ENCODE measurements at places on chromosomes 12 and 14.
A peak's percentile ranks its signal among the peaks of the same experiment; 100 is the strongest.

GRCh38 chr12:6615802-6616201, 8.6 kb upstream of the CHD4 start:
- no peak for DNase-seq

DNA sequence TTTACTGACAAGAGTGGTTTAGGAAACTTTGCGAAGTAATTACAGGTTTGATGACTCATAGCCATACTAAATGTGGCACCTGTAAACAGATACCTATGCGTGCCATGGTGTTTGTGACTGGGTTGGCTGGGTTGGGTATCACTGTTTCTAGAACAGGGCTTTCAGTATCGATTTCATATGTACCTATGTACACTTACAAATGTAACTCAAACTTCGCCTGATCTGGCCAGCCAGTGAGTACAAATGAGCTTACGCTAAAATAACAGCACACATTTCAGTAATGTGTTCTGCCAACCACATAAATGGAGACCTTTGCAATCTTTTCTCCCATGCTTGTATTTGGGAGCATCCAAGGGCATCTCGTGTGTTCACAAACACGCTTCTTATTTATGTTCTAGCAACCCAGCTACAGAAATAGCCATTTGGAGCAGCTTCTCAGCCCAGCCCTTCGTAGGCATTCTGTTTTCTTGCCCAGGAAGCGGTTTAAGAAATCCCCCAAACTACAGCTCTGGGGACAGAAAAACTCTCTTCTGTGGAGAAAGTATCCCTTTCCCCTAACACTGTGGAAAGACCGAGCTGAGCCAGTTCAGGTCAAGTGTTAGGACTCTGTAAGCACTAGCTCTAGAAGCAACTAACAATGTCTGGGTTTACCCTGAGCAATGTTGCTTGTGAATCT, 42.3 kb upstream of the MDM1 start:
- no peak for DNase-seq

DNA sequence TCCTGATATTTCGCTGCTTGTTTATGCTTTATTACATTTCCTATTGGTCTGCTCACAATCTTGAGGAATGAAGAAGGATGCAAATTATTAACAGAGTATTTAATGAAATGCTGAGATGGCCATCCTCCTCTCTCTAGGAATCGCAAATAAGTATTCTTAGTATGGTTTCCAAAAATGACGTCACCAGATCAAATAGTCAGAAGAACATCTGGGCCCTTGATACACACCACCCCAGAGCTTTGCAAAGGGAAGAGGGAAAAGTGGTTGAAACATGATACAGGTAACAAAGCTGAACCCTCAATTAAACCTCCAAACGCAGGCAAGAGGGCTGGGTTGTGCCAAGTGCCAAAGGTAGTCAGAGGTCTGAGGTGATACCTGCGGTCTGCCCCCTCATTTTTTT, 107.3 kb downstream of the BCL11B start:
- DNase-seq = peak; percentile 82

DNA sequence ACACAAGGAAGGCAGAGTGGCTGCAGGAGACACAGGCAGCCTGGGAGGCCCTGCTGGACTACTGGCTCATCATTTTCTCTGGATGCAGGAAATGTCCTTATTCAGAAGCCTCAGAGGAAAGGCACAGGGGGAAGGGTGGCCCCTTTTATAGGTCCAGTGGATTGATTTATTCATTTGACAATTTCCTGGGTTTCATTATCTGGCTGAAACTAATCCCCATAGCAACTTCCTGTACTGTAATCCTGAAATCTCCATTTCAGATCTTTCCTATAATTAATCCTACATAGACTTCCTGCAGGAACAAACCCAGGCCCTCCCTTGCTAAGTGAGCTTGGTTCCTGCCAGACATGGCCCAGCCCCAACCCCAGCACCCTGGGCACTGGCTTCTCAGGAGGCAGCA, 23.0 kb downstream of the KRT76 start:
- DNase-seq = no peak

GRCh38 chr12:77202457-77203060, 137.2 kb upstream of the E2F7 start:
- no peak for DNase-seq

GRCh38 chr12:123271001-123271668, 521 bp downstream of the CDK2AP1 start:
- DNase-seq = peak; percentile 14

DNA sequence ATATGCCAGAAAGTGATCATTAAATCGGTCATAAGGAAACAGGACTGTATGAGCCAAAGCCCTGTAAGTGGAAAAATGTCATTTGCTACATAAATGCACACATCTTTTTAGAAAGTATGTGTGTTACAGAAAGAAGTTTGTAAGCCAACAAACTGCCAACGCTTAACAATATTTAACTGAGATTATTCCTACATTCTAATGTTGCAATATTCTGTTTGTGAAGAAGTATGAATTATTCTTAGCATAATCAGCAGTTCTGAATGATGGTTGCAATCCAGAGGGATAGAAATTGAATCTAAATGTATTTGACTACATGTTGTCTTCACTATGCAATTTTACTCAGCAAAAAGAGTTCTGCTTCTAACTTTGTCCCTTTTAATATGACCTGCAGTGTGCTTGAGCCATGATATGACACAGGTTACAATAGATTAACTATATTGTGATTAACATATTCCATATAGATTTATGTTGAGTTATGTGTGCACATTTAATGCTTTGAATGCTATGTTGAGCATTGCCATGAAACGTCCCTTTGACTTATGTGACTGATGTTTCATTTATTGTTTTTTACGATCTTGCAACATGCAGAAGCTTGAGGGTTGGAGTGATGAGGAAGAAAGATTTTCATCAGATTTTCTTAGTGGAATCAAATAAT, 66.8 kb upstream of the PTPRQ start:
- DNase-seq = no peak

GRCh38 chr14:72849222-72849621, 44.7 kb downstream of the DPF3 start:
- no peak for DNase-seq

DNA sequence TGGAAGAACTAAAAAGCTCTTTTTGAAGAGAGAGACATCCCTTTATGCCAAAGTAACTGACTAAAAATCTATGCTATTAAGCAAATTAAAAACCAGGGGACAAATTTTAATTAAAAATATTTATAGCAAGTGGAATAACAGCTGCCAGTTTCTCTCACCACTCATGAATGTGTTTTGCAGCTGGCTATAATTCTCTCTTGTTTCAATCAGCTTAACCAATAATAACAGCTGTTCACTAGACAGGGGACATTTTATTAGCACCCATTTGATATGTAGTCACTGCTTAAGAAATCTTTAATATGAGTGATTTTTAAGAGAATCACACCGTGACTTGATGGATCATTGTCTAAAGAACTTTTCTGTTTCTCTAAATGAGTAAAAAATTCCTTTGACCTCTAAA, 34.2 kb upstream of the KRR1 start:
- no peak for DNase-seq

GRCh38 chr12:80778005-80778541, 61.4 kb downstream of the MYF5 start:
- peak; percentile 98 for DNase-seq

DNA sequence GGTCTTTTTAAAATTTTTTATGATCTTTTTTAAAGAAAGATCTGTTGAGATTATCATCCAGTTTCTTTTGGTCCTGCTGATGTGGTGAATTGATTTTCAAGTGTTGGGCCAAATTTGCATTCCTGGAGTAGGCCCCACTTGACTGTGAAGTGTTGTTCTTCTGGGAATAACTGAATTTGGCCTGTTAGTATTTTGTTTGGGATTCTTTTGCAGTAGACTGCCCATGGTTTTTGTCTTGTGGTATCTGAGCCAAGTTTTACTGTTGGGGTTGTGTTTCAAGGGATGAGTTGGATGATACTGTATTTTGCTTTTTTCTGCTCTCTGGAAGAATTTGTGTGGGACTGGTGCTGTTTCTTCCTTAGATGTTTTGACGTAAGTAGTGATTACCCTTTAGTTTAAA, 4.0 kb upstream of the SYCP3 start:
- no peak for DNase-seq

DNA sequence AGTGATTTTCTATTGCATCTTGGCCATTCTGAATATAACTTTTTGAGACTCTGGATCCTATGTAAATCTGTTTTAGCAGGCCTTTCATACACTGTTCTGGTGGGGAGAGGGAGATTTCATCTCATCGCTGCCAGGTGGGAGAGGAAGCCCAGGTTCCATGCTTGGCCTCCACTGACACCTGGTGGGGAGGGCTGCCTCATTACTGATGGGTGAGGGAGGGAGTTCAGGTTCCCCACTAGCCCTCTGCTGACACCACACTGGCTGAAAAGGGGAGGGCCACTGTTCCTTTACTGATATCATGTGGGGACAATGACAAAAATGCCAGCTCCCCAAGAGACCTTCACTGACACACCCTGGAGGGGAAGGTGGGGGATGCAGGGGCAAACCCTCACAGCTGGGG, 2.4 kb upstream of the GALNT8 start:
- no peak for DNase-seq

DNA sequence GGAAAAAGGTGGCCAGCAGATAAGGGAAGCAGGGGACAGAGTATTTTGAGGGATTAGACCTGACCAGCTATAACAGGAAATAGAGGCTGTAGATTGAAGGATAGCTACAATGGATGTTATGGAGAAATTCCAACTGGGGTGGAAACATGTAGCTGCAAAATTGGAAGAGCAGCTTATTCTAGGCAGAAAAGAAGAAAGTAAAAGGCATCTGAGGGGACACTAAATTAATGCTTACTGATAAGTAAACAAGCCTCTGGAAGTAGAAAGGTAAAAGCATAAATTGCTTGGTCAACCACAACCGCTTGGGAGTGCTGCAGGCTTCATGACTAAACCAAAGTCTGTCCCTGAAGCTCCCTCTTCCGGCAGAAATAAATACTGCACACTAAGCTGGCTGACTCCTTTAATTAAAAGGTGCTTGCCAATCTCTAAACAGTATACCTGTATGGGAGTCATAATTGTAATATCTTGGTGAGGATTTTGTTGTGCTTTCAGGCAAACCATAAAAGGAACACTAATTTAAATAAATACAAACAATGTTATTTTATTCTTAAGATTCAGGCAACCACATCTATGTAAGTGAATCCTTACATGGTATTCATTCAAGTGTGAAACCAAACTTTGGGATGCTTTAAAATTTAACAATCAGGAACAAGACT, 7.7 kb downstream of the UBC start:
- DNase-seq = no peak

- DNase-seq = no peak
Observed at GRCh38 chr14:36591482-36591881, 9.1 kb upstream of the NKX2-8 start.

- DNase-seq = peak; percentile 77
Observed at GRCh38 chr14:36502558-36503508, 17.2 kb downstream of the NKX2-1 start.

GRCh38 chr14:80624581-80624980, 317.0 kb downstream of the CEP128 start:
- no peak for DNase-seq

DNA sequence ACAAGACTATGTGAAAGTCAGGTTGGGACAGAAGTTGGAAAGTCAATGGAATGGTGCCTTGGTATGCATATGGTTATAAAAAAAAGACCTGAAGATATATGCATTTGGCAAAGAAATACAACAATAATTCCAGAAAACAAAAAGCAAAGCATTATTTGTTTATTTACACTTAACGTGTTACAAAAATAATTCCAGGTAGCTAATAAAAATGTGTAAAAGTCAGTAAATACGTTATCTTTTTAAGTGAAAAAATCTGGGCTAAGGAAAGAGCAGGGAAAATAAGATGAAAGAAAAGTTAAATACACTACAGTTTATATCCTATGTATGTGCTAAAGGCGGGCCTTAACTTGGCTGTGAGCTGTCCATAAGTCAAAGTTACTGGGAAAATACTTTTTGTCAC, 266.3 kb downstream of the MED13L start:
- DNase-seq = no peak

GRCh38 chr14:70891737-70892136, 15.5 kb upstream of the PCNX1 start:
- no peak for DNase-seq

DNA sequence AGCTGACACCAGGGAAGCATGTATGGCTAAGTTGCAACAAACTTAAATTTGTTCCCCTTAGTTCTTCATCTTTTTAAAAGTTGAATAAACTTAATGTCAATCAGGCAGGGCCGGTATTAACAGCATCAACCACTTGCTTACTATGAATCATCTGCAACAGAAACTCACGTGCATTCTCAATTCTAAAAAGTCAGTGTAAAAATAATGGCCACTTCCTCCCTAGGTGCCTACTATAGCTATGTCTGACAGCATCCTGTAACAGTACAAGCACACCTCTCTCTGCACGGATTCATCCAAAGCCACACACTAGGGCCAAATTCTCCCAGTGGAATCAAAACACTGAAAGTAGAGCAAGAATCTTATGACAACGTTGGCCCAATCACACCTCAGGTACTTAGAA, 48.6 kb downstream of the PPP1R36 start:
- no peak for DNase-seq

DNA sequence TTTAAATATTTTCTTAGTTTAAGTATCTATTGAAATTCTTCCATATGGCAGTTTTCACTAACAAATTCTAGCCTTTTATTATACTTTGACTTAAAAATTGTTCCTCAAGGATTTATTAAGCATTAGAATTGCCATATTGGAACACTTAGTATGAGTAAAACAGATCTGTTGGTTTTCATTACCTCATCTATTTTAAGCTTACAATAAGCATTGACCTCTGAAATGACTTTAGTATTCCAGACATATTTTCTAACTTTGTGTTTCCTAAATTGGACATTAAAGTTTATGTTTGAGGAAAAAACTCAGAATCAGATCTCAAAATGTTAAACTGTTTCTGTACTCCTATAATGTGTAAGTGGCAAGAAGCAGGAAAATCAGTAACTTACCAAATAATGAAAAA, 48.4 kb downstream of the CSRP2 start:
- no peak for DNase-seq

- no peak for DNase-seq
Observed at GRCh38 chr12:53761306-53761705, 9.5 kb upstream of the CISTR start.

DNA sequence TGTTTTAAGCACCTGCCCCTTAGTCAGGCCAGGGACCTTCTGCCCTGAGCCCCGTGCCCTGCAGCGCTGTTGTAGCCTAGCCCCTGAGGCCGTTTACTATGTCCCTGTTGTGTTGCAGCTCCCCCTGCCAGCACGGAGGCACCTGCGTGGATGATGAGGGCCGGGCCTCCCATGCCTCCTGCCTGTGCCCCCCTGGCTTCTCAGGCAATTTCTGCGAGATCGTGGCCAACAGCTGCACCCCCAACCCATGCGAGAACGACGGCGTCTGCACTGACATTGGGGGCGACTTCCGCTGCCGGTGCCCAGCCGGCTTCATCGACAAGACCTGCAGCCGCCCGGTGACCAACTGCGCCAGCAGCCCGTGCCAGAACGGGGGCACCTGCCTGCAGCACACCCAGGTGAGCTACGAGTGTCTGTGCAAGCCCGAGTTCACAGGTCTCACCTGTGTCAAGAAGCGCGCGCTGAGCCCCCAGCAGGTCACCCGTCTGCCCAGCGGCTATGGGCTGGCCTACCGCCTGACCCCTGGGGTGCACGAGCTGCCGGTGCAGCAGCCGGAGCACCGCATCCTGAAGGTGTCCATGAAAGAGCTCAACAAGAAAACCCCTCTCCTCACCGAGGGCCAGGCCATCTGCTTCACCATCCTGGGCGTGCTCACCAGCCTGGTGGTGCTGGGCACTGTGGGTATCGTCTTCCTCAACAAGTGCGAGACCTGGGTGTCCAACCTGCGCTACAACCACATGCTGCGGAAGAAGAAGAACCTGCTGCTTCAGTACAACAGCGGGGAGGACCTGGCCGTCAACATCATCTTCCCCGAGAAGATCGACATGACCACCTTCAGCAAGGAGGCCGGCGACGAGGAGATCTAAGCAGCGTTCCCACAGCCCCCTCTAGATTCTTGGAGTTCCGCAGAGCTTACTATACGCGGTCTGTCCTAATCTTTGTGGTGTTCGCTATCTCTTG, 7.6 kb downstream of the DLK1 start:
- DNase-seq = no peak
